Activated CD8-positive, alpha-beta memory T cell treated with anti-CD3 and anti-CD28 coated beads for 1 hour (primary cell): ENCODE measurements at places on chromosomes 3 and 15.

DNA sequence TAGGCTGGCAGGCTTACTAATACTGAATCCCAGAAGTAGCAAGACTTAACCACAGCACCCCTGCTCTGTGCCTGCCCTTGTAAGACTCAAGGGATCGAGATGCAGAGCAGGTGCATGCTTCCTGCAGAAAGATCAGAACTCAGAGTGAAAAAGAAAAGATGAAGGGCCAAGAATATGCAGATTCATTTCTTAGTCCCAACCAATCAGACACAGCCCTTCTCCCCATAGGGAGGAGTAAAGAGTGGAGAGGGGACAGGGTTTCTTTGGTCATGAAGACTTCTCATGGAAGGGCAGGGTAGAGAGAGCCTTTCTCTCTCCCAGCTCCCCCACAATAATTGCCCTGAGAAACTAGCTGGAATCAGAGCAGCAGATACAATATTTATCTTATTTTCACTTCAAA lies 105.6 kb upstream of the MB21D2 start:
- no peak for DNase-seq

DNA sequence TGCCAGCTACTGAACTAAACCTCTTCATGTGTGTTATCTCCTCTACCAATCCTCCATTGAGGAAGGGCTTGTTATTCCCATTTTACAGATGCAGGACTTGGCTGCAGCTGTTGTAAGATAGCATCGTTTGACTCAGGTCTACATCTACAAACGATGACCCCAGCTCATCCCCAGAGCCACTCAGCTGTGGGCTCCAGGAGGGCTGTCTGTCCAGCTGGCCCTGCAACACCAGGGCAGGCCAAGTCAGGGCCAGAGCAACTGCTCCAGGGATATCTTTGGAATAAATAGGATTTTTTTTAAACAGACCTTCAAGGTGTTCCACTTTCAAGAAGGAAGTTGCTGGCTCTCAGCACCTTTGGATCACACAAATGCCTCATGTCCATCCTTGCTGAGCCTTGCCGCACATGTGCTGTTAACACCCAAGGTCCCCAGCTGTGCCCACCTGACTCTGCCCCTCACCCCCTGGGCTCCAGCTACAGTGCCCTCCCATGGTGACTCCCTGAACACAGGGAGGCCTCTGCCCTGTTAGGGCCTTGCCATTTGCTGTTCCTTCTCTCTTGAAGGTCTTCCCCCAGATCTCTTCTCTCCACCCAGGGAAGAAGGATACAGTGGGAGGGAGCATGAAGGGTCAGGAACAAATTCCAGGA lies 31.0 kb downstream of the ALDH1L1 start:
- DNase-seq: no peak

- no peak for DNase-seq
These were observed 6.7 kb downstream of the RASGRP1 start for GRCh38 chr15:38557921-38558320.

- DNase-seq: no peak
These were observed 11.7 kb downstream of the ARL13B start for GRCh38 chr3:93991631-93992030.

DNA sequence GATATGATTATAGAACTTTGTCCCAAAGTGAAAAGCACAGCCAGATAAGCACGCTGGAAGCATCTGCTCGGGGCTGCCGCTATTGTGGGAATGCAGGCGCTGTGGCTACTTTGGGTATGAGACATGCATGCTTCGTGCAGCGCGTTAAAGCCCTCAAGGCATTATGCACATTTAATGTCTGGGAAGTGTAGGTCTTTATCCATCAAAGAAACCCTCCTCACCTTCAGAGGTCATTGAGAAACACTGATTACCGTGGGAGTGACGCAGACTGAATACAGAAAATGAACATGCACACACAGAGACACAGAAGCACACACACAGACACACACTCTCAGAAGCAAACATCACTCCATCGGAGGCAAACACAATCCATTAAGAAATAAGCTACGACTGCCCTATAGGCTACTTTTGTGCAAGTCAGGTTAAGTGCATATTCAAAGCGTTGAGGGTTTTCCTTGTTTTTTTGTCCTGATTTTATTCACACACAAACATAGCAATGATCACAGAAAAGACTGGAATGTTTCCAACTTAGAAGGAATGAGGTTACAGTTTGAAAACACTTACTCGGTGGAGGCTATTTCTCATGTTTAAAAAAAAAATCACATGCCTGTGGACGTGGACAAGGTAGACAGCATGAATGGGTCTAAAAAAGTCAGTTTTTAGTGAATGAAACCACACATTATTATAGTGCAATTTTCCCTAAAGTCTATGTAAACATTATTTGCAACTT lies 68.5 kb downstream of the PLCH1 start:
- DNase-seq: no peak

DNA sequence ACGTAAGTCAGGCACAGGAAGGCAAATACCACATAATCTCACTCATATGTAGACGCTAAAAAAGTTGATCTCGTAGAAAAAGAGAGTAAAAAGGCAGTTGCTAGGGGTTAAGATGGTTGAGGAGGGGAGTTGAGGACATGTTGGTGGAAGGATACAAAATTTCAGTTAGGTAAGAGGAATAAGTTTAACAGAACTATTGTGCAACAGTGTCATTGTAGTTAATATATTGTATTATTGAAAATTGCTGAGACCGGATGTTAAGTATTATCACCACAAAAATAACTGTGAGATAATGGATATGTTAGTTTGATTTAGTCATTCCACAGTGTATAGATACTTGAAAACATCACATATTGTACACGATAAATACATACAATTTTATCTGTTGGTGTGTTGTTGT lies 139.1 kb downstream of the ADAMTSL3 start:
- no peak for DNase-seq

- DNase-seq: no peak
These were observed 12.1 kb downstream of the SLC4A7 start for GRCh38 chr3:27471923-27472550.

- no peak for DNase-seq
These were observed 60.5 kb downstream of the MYO1E start for GRCh38 chr15:59312205-59312604.
